ENCODE measurements at places on chromosomes 16 and 17.

GRCh38 chr17:3681057-3681456 is 12.4 kb downstream of the EMC6 start:
- no peak for DNase-seq

DNA sequence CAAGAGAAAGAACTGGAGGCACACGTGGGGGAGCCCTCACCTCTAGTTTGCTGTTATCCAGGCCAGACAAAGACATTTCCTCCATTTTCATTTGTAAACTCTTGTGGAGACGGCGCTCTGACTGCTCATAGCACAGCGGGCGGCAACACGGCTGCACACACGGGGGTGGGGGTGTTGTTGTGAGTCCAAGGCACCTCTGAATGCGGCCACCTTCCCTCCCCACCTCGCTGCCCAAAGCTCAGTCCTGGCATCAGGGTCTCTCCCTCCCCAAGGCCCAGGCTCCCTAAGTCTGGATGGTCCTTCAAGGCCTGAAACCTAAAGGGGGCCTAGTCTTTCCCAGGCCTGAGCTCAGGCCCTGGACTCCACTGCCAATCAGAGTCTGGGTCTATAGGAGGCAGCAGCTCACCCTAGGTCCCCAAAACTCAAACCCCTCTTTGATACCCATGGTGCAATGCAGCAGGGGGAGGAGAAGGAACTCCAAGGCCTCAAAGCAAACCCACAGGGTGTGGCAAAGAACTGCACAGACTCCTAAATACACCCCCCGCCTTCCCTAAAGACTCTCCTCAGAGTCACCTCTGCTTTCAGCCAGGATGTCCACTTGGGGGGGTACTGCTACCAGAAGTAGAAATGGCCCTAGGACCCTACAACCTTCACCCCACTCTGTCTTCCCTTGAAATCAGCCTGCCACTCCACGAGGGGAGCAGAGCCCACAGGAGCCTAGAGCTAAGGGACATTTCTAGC is 1.5 kb downstream of the ATXN7L3 start:
- DNase-seq = no peak

GRCh38 chr16:73063854-73064211 is 15.9 kb upstream of the ZFHX3 start:
- DNase-seq = no peak

DNA sequence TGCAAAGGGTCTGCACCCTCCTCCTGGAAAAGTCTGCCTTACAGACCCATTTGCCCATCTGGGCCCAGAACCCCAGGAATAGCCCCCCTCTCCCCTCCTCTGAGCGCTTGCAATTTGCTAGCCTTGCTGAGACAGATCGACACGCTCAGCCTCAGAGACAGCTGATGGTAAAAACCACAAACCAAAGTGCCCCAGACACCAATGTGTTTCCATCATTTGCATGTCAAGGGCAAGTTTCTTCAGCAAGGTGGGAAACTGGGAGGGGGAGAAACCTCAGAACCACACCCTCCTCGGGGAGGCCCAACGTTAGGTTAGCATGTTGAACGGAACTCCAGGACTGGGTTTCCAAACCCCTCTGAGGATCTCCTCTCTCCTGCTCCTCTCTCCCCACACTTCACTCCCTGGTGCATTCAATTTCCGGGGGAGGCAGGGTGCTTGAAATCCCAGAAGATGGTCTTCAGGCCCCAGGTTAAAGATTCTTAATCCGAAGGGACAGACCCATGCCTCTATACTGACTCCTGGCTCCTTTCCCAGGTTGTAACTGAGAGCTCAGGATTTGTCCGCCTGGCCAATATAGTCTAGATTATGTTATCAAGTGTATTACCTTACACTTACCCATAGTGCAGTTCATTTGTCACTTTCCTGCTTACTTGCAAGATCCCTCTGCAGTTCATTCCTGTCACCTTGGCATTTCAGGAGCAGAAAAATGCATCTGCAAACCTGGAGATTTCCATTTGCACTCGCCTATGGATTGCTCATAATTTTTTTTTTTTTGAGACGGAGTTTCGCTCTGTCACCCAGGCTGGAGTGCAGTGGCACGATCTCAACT is 1.3 kb upstream of the CUEDC1 start:
- DNase-seq = no peak

DNA sequence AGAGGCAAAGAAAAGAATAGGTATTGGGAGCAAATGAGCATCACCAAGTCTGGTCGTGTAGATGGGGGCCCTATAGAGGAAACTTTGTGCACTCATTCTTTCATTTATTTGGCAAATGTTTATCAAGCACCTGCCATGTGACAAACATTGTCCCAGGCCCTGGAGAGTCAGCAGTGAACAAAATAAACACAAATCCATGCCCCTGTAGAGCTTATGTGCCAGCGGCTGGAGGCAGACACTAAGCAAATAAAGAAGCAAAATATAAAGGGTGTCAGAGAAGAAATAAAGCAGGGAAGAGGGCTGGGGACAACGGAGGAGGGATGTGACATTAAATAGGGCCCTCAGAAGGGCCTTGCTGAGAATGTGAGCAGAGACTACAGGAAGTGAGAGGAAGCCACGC is 45.5 kb downstream of the KATNIP start:
- DNase-seq = no peak
